Calu3 (cell line): ENCODE measurements at places on chromosomes 12 and 14. TPM values are rescaled to one million over a fixed set of nuclear protein-coding genes. Genes with fewer than 3 reads are reported as not detected.

The ANKRD9 gene
- 23.3 and 23.8 TPM in 2 replicates for total RNA-seq

The LRTM2 gene
- not detected in 2 replicates for total RNA-seq

- H3K4me1 ChIP-seq: peaks cover 48% of the 10 kb centered on the region
- peaks cover 6% of the 10 kb centered on the region for H3K36me3 ChIP-seq
- peak overlapping the region; percentile 17 for H3K27ac ChIP-seq
- H3K27me3 ChIP-seq: no peaks in the 10 kb centered on the region
- peak overlapping the region; percentile 37 for H3K4me3 ChIP-seq
These were observed 2.6 kb downstream of the RTL1 start for GRCh38 chr14:100900837-100901390.

The GAS2L3 gene
- 116 and 132 TPM in 2 replicates for total RNA-seq

DNA sequence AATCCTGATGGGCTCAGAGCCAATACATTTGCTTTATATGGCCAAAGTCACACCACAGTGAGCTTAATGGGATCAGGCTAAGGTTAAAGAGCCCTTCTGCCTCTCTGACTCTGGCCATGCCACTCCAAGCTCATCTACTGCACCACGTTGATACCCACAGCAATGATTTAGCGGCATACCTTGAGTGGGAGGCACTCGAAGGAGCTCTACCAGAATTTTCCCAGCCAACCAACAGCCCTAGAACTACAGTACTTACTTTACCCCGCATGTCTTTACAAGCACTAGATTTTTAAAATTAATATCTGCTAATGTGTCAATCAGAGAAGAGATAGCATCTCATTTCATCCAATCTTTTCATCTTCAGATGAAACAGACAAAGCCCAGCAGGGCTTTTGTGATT is 300.5 kb downstream of the GRIN2B start:
- H3K4me3 ChIP-seq: no peak overlapping the region
- no peaks in the 10 kb centered on the region for H3K36me3 ChIP-seq
- H3K4me1 ChIP-seq: no peaks in the 10 kb centered on the region
- H3K27ac ChIP-seq: no peak overlapping the region

The PTPN21 gene
- 10.0 and 10.6 TPM in 2 replicates for total RNA-seq

GRCh38 chr12:75480469-75480949 is at the start of gene GLIPR1:
Gene GLIPR1, plus strand, starts transcription at chr12:75480755. Its CDS starts 126 bp downstream, at chr12:75480881.
- peaks cover 25% of the 10 kb centered on the region for H3K36me3 ChIP-seq
- peak within 1 kb of the TSS; percentile 83 for H3K27ac ChIP-seq
- H3K27me3 ChIP-seq: no peaks in the 10 kb centered on the region
- DNase-seq: peak; percentile 55
- H3K4me1 ChIP-seq: peaks cover 39% of the 10 kb centered on the region

GRCh38 chr12:70244409-70244808 is 1.2 kb downstream of the CNOT2 start:
- no peaks in the 10 kb centered on the region for H3K27me3 ChIP-seq
- no peak for DNase-seq
- H3K36me3 ChIP-seq: peaks cover 45% of the 10 kb centered on the region
- peak overlapping the region; percentile 89 for H3K4me3 ChIP-seq

DNA sequence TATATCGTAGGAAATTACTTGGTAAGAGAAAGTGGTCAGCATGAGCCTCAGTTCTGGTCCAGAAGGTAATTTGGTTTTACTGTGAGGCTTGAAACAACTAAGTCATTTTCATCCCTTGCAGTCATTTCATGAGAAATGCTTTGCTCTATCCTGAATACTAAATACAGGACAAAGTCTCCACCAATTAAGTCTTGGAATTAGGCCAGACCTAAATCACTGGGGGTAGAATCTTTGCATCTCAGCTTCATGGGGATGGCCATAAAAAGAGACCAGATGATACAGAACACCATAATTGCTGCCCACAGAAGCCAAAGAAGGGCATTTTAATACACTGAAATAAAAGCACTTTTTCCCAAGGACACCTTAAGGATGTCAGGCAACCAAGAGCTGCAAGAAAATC is 277.9 kb upstream of the DCN start:
- no peaks in the 10 kb centered on the region for H3K4me1 ChIP-seq
- no peaks in the 10 kb centered on the region for H3K36me3 ChIP-seq
- no peak overlapping the region for H3K27ac ChIP-seq

The RNASE3 gene
- total RNA-seq: not detected in 2 replicates

GRCh38 chr14:89420502-89420901 is 3.5 kb upstream of the FOXN3 start:
- no peak overlapping the region for H3K4me3 ChIP-seq
- H3K4me1 ChIP-seq: peaks cover 23% of the 10 kb centered on the region
- H3K27me3 ChIP-seq: no peaks in the 10 kb centered on the region
- no peak for DNase-seq
- no peak overlapping the region for H3K27ac ChIP-seq
- peaks cover 16% of the 10 kb centered on the region for H3K36me3 ChIP-seq

The TAS2R9 gene
- total RNA-seq: not detected in 2 replicates

The GALNT8 gene
- total RNA-seq: not detected in 2 replicates

The CLEC4C gene
- total RNA-seq: not detected in 2 replicates

DNA sequence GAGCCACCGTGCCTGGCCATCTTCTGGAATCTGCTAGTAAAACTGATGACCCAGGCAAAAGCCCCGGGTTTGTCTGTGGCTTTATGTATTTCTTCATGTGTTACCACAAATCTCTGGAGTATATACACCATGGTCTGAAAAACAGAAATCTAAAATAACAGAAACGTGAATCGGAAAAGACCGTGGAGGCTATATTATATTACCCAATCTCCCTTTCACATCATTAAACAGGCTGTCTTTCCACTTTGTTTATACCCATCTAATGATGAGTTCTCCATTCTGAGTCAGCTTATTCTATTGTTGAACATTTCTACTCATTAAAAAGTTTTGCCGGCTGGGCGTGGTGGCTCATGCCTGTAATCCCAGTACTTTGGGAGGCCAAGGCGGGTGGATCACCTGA is 9.5 kb upstream of the AJUBA start:
- H3K36me3 ChIP-seq: peaks cover 11% of the 10 kb centered on the region
- no peaks in the 10 kb centered on the region for H3K4me1 ChIP-seq
- no peaks in the 10 kb centered on the region for H3K27me3 ChIP-seq
- no peak for DNase-seq

DNA sequence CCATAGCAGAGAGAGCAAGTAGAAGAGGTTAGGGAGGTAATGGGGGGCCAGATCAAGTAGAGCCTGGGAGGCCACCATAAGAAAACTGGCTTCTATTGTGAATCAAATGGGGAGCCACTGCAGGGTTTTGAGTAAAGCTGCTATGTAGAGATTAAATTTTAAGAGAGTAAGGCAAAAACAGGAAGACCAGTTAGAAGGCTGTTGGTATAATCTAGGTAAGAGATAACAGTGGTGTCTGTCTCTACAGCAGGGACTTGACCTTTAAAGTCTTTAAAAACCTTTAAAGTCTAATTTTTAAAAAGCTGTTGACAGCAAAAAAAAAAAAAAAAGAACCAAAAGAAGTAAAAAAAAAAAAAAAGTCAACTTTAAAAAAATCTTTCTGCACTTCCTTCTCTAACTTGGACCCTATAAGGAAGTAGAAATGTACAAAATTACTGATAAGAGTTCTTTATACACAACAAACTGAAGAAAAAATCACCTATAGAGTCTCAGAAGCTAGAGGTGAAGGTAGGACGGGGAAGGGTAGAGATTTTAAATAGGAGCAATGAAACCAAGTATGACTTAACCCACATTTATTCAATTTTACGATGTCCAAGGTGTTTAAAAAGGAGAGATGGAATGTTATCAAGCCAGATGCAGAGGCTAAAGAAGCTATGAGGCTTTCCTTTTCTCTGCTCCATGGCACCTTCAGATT is 26.1 kb downstream of the SGPP1 start:
- H3K27ac ChIP-seq: peak overlapping the region; percentile 7
- no peaks in the 10 kb centered on the region for H3K36me3 ChIP-seq
- DNase-seq: no peak
- H3K4me3 ChIP-seq: no peak overlapping the region
- H3K27me3 ChIP-seq: no peaks in the 10 kb centered on the region
- peaks cover 14% of the 10 kb centered on the region for H3K4me1 ChIP-seq

GRCh38 chr12:11951209-11951608 is 119.5 kb upstream of the BCL2L14 start:
- H3K27ac ChIP-seq: no peak overlapping the region
- H3K36me3 ChIP-seq: no peaks in the 10 kb centered on the region
- no peaks in the 10 kb centered on the region for H3K27me3 ChIP-seq
- H3K4me3 ChIP-seq: no peak overlapping the region
- peaks cover 32% of the 10 kb centered on the region for H3K4me1 ChIP-seq
- no peak for DNase-seq

GRCh38 chr12:64236549-64236948 is 14.5 kb upstream of the KICS2 start:
- H3K4me3 ChIP-seq: no peak overlapping the region
- no peaks in the 10 kb centered on the region for H3K4me1 ChIP-seq
- H3K27me3 ChIP-seq: no peaks in the 10 kb centered on the region

DNA sequence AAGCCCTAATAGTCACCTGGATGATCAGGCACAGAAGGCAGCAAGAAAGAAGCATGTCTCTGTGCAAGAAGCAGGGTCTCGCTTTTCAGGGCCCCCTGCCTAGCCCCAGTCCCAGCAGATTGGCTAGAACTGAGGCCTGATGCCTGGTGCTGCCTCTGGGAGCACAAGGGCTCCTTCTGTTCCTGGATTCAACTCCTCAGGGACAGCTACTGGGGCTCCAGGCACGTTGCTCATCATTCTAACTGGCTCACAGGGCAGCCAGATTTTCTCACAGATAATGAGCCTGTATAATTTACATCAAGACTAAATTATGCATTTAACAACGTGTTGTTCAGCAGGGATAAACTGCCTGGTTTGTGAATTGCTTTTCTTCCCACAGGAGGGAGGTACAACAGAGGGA is 106.5 kb upstream of the PLXNC1 start:
- H3K4me3 ChIP-seq: no peak overlapping the region
- H3K27ac ChIP-seq: no peak overlapping the region
- H3K4me1 ChIP-seq: no peaks in the 10 kb centered on the region

- no peak for DNase-seq
- no peak overlapping the region for H3K27ac ChIP-seq
- no peak overlapping the region for H3K4me3 ChIP-seq
These were observed 8.4 kb upstream of the NR4A1 start for GRCh38 chr12:52042706-52043385.

The WNT5B gene
- 0.24 TPM in 1 of 2 replicates, not detected in the other for total RNA-seq

The TMEM229B gene
- total RNA-seq: 0.76 and 2.5 TPM in 2 replicates

DNA sequence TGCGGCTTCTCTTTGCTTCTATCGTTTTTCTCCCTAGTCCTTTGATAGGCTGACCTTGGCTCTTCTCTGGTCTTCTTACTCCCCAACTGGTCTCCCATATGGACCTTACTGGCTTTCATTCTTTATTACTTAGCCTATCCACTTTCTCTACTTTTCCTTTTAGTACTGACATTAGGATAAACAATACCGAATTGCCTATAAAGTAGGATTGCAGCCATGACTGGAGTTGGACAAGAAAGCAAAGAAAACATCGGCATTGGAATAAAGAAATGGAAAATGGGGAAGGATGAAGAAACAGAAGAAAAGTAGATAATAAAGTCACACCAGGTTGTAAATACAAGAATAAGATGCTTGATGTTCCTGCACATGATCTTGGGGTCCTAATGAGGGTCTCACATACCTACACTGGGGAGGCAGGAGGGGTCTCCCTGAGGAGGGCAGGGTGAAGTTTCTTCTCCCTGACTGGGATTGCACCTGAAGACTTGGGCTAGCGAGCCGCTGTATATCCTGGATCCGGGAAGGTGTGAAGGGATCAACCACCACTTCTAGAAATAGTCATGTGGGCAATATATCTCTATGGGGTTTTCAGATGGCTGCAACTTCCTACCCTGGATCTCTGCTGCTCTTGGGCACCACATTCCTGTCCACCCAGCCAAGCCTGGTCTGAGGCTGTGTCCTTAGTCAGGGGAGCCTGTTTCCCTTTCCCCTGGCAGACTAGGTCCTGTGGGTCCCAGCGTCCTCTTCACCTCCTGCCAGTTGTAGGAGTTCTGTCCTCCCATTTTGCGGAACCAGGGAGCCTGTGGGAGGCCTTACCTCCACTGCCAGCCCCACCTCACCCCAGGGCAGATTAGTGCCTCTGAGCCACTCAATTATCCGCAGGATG is 13.1 kb downstream of the NKX2-1 start:
- no peaks in the 10 kb centered on the region for H3K4me1 ChIP-seq
- H3K4me3 ChIP-seq: no peak overlapping the region
- peaks cover 100% of the 10 kb centered on the region for H3K27me3 ChIP-seq
